ENCODE measurements at places on chromosomes 12 and 14.
A peak's percentile ranks its signal among the peaks of the same experiment; 100 is the strongest.

DNA sequence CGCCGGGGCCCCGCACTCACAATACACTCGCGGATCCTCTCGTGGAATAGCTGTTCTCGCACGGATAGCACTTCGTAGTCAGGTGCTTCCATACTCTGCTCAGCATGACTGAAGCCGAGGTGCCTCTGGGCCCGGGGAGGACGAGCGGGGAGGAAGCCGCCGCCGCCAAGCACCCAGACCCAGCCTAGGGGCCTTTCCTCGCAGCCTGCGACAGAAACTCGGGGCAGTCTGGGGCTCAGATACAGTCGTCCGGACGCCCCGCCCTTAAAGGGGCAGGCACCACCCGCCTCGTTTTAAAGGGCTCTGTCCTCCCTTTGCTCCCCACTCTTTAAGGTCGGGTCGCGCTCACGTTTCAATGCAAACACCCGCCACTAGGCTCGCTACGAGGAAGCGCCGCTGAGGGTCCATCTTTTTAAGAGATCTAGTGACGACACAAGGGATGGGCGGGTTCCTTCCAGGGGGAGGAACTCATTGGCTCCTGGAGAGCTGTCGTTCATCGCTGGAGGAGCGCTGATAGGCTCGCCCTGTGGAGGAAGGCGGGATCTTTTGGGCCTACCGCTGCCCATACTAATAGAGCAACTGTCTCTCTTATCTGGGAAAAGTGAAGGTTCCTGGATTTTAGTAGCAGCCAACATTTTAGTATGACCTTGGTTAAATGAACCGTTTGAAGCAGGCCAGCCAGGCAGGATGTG lies at the start of gene LMBR1L:
Gene LMBR1L (minus strand): TSS at position 384 of the 692 bp plus-strand sequence. CDS start 292 bp downstream, at position 92.
- DNase-seq = peak; percentile 98

DNA sequence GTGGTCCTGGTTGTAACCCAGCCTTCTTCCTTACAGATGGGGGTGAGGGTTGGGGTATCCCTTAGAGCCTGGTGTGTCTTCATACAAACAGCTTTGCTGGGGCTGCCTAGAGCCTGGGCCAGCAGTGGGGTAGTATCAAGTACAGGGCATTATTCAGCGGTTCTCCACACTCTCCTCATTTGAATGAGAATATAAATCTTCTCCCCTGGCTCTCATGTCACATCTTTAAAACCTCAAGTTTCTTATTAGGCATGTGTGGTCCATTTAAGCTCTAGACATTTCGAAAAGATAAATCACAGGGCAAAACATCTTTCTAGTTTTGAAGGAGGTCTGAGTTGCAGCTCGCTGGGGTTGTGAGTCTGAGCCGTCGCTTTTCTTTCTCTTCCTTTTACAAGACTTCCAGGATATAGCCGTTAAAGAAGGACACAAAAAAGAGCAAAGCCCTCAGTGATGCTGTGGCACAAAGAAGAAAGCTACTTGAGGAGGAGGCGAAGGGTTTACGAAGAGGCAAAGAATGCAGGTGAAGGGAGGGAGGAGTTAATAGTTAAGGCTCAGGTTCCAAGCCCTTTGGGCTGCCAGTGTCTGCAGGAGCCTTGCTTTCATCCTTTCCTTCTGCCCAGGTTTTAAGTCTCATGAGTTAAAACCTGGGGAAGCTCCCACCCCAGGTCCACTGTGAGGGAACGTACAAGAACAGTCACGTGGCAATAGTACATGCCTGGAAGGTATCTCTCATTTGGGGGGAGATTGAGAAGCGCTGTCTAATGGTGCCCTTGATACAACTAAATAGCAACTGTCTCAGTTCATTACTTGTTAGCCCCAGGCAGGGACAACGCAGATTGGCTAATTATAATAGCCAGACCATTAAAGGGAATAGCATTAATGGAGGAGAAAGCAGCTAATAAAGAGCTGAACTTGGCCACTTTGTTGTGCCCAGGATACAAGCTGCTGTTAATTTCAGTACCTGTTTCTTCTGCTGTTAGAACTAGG lies 94.2 kb downstream of the ETV6 start:
- DNase-seq = no peak

DNA sequence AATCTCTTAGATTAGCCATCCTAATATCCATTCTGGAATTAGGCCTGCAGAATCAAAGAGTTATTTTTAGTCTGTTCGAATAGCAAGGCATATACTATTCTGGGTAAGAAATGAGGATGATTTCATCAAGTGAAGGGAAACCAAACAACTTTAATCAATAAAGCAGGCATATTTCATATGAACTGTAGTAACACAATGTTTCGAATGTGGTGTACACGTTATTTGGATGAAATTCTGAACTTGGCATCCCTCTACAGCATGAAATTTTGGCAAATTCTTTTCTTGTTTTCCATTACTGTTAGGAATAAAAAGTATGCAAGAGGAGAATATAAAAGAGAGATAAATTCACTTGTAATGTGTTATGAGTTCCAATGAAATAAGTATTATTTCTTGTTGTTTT lies 1233.3 kb upstream of the SEL1L start:
- no peak for DNase-seq

GRCh38 chr14:51512316-51512715 lies 139.4 kb upstream of the FRMD6 start:
- no peak for DNase-seq

DNA sequence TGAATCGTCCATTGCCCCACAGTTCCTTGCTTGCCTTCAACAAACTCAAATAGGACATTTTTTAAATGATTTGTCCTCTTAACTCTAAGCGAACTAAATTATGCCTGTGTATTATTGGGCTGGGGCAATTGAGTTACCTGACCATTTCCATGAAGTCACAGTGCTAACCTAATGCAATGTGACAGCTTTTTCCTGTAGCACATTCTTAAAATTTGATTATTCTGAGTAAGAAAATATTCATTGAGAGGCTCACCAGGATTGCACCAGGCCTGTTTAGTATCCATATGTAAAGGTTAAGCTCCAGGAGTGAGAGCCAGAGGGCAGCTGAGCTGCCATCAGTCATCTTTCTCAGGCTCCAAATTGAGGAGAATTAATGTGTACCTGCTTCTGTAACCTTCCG lies 90.9 kb downstream of the GPR65 start:
- no peak for DNase-seq

DNA sequence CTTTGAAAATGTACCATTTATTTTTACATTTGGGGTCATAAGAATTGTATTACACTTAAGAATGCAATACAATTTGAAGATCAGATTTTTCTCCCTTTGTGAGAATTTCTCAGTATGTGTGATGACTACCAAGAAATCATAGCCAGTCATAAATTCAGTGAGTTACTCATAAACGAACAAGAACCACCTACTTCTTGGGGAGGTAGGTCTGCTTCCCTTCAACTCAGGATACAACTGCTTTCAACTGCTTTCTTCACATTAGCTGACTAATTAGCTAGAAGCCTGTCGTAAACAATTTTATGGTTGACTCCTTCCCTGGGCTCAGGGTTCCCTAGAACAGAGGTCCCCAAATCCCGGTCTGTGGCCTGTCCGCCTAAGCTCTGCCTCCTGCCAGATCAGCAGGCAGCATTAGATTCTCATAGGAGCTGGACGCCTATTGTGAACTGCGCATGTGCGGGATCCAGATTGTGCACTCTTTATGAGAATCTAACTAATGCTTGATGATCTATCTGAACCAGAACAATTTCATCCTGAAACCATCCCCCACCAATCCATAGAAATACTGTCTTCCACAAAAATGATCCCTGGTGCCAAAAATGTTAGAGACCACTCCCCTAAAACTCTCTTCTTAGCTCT lies 3.7 kb downstream of the ANG start:
- no peak for DNase-seq

DNA sequence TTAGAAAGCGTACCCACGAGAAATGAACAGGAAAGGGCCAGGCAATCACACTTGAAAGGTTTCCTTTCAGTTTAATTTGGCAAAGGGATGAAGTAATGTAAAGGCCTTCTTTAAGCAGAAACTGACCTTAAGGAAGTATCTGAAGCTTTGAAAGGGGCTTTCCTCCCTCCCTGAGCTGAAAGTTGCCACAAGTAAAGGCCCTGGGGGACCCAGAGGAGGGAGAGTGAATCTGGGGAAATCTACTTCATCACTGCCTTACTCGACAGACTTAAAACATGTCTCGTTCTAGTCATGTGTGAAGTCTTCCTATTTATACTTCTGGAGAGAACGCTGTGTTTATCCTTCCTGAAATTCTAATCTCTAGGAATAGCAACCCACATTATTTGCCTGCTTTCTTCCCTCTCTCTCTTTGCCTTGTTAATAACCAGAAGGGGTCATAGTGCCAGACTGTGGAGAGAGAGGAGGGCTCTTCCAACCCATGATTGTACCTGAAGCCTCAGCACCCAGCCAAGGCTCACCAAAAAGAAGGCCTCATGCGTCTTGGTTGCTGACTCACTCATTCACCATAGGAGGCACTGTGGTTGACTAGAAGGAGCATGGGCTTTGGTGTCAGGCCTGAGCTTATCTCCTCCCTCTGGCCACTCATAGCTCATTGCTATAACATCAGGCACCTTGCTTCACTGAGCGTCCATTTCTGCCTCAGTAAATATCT lies 10.2 kb upstream of the GPX2 start:
- no peak for DNase-seq

DNA sequence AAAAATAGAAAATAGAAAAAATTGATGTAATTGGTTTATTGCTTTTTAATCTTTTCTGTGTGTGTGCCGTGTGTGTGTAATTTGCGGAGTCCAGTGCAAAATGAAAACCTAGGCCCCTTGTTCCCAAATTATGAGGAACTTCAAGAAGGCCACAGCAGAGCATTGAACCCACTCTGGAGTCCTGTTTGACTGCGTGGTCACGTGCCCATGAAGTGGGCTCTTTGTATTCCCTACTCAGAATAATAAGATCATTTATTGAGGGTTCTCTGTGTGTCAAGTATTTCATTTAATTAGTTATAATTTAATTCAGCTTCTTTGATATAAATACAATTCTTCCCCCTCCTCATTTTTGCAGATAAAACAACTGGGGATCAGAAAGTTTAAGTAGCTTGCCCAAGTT lies 12.3 kb upstream of the NINJ2 start:
- no peak for DNase-seq

DNA sequence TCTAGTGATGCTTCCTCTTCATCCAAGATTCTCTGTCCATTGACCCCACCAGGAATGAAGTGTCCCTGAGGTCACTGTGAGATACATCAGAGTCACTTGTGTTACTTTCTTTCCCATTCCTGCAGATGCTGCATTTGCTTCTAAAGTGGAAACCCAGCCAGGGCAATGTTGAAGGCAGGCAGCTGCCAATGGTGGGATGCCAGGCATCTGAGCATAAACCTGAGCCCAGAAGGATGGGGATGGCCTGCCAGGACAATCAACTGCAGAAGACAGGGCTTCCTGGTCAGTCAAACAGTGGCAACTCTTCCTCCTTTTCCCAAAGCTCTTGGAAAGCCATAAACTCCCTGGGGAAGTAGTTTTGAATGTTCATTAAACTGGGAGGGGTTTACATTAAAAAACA lies 178.0 kb upstream of the TMEM132C start:
- no peak for DNase-seq

DNA sequence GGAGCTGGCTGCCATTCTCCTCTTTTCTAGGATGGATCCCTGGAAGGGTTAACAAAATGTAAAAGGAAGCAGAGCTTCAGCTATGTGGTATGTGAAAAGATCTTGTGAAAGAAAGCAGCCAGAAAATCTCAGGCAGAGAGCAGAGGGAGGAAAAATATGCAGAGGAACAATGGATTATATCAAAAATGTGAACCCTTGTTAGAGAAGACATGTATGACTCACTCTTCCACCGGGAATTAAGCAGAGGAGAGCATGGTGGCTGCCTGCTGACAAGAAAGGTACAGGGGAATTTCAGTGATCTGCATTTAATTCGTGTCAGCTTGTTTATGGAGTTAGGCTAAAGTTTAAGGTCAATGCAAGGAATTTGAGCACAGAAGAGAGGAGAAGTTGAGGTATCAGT lies 46.3 kb downstream of the KCNA1 start:
- no peak for DNase-seq

GRCh38 chr14:101500681-101501080 lies 60.6 kb upstream of the DIO3 start:
- DNase-seq = no peak

GRCh38 chr12:76706101-76706500 lies 57.8 kb upstream of the ZDHHC17 start:
- DNase-seq = peak; percentile 43

GRCh38 chr14:90674043-90674670 lies 142.1 kb downstream of the TTC7B start:
- DNase-seq = no peak

- peak; percentile 64 for DNase-seq
These were observed 250.5 kb downstream of the DPF3 start for GRCh38 chr14:72643317-72643801.

DNA sequence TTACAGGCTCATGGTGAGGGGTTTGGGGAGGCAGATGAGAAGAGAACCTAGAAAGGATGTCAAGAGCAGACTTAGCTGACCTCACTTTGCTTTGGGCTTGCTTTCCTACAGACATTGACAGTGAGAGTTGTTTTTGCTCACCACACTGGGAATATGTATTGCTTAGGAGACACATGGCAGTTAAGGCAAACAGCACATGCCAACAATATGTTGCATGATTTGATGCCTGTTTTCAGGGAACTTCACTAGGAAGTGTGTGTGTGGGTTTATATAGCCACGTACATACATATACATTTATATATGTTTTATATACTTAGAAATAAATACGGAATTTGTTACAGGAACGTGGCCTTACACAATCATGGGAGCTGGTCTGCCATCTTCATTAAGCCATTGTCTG lies 346.1 kb downstream of the RGS6 start:
- no peak for DNase-seq

GRCh38 chr14:81427348-81428058 lies 27.4 kb upstream of the STON2 start:
- no peak for DNase-seq

DNA sequence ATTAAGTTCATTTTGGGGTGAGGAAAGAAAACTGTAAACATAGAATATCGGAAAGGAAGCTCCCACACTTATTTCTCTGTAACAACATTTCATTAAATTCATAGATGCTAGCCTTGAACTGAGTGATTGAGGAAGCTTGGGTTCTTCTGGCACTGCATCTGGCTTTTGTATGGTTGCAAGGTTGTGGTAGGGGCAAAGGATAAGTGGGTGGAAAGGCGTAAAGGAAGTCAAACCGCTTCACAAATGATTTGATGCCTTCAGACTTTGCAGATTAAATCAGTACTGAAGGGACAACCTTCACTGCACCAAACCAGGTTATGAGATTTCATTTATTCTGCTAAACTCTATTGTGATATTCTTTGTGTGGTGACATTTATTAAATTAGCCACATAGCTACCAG lies 28.1 kb upstream of the PAX9 start:
- no peak for DNase-seq

GRCh38 chr12:57712701-57713100 lies 18.8 kb downstream of the OS9 start:
- DNase-seq = no peak

DNA sequence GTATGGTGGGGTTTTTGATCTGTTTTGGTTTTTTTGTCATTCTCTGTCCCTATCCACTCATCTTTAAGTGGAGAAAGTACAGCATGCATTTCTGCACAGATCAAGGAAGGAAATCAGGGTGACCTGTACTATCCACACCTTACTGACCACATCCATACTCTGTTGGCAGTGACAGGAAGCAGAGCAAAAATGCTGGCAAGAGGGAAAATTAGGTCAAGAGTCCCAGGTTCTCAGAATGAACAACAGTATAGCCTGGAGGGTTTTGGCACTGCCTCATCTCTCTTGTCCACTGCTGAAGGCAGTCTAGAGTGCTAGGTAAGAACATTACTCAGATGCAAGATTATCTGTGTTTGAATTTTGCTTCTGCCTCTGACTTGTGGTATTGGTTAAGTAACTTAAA lies 70.7 kb downstream of the TAOK3 start:
- no peak for DNase-seq

- DNase-seq = no peak
These were observed 63.1 kb upstream of the CNOT2 start for GRCh38 chr12:70180130-70180529.

GRCh38 chr12:108616941-108617858 lies 16.5 kb downstream of the SELPLG start:
- DNase-seq = no peak
